ENCODE measurements at places on chromosomes 7 and 10. TPM values are rescaled to one million over a fixed set of nuclear protein-coding genes. Genes with fewer than 3 reads are reported as not detected.

ETV1 gene
- 58.4 TPM for total RNA-seq

AMPH gene
- total RNA-seq, result 5.3 TPM

- DNase-seq, result no peak
- H3K27me3 ChIP-seq, result no peaks in the 10 kb centered on the region
- H3K36me3 ChIP-seq, result no peaks in the 10 kb centered on the region
- no peaks in the 10 kb centered on the region for H3K4me1 ChIP-seq
- H3K4me3 ChIP-seq, result no peak overlapping the region
Measured at GRCh38 chr10:113320987-113321386, 231.9 kb upstream of the HABP2 start.

GRCh38 chr10:58919927-58920654, 256.4 kb upstream of the PHYHIPL start:
- H3K36me3 ChIP-seq, result no peaks in the 10 kb centered on the region
- DNase-seq, result no peak
- no peaks in the 10 kb centered on the region for H3K27me3 ChIP-seq
- H3K4me1 ChIP-seq, result no peaks in the 10 kb centered on the region
- H3K27ac ChIP-seq, result no peak overlapping the region

- H3K27me3 ChIP-seq, result no peaks in the 10 kb centered on the region
- H3K36me3 ChIP-seq, result no peaks in the 10 kb centered on the region
- no peak overlapping the region for H3K27ac ChIP-seq
Measured at GRCh38 chr10:2589196-2589595, 478.2 kb upstream of the PFKP start.

GRCh38 chr7:88396948-88397322, 90.2 kb upstream of the STEAP4 start:
- H3K36me3 ChIP-seq, result no peaks in the 10 kb centered on the region
- H3K4me3 ChIP-seq, result no peak overlapping the region
- no peak overlapping the region for H3K27ac ChIP-seq

DNA sequence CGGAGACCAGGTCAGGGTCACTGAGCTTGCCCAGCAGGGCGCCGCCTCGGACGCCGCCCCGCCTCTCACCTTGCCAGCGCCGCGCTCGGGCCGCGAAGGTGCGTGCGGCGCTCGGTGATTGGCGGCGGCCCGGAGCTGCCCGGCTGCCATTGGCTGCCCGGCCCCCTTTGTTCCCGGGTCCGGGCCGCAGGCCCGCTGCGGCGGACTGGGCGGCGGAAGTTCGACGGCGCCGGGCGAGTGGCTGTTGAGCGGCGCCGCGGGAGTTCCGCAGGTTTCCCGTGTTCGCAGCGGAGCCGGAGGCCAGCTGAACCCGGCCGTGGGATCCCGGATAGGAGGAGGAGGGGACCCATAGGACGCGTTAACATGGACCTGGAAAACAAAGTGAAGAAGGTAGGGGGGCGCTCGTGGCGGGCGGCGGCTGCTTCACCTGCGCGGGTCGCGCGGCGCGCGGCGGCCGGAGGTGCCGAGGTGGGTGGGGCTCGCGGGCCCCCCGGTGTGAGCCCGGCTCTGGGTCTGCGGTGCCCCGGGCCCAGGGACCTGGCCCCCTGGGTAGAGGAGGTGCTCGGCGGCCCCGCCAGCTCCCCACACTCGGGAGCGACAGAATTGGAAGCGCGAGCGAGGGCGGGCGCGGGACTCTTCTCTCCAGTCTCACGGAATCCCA, at the start of gene TES:
Gene TES, plus strand, starts transcription at position 195 of the 661 bp plus-strand sequence. Its CDS starts 169 bp downstream, at position 364.
- H3K27ac ChIP-seq, result peak within 1 kb of the TSS; percentile 88
- H3K4me3 ChIP-seq, result peak within 1 kb of the TSS; percentile 68
- H3K27me3 ChIP-seq, result no peaks in the 10 kb centered on the region
- H3K4me1 ChIP-seq, result no peaks in the 10 kb centered on the region
- no peak for DNase-seq

DNA sequence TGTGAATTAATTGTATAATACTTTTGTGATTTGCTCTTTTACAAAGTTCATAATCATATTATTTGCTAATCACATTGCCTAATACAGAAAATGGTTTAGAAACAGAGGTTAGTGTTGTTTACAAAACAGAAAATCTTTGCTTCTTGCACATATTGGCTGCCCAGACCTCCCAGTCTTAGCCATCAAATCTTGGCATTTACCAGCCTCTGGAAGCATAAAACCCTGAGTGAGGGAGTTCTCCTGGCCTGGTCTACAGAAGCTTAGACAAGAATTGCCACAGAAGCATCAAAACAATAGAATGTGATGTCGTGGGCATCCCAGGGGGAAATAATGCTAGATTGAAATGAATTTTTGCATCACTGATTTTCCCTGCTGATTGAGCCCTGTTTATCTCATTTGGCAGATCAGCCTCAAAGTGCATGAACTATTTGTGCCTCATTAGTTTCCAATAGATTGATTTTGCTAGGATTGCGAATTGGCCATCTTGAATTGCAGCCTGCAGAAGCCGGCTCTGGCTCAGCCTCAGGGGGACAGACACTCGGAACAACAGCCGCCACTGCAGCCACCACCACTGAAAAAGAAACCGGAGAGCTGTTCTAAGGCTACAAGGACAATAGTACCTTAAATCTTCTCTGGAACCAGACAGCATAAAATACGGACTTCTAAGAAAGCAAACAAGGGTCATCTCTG, 11.1 kb upstream of the SORBS1 start:
- H3K36me3 ChIP-seq, result no peaks in the 10 kb centered on the region
- no peaks in the 10 kb centered on the region for H3K27me3 ChIP-seq
- no peak overlapping the region for H3K4me3 ChIP-seq
- no peaks in the 10 kb centered on the region for H3K4me1 ChIP-seq
- no peak overlapping the region for H3K27ac ChIP-seq

GRCh38 chr7:22094413-22095342, 149.0 kb upstream of the CDCA7L start:
- no peaks in the 10 kb centered on the region for H3K36me3 ChIP-seq
- DNase-seq, result no peak
- no peak overlapping the region for H3K27ac ChIP-seq
- no peaks in the 10 kb centered on the region for H3K4me1 ChIP-seq
- no peaks in the 10 kb centered on the region for H3K27me3 ChIP-seq

DNA sequence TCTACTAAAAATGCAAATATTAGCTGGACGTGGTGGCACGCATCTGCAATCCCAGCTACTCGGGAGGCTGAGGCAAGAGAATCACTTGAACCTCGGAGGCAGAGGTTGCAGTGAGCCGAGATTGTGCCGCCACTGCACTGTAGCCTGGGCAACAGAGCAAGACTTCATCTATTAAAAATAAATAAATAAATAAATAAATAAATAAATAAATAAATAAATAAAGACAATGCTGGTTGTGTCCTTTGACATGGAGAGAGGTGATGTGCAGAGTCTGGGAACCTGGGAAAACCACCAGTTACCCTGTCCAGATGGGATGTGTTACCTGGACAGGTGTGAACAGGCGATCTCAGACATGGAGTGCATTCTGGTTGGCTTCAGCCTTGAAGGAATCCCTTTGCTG, 102.5 kb downstream of the COBL start:
- H3K27me3 ChIP-seq, result no peaks in the 10 kb centered on the region
- H3K36me3 ChIP-seq, result no peaks in the 10 kb centered on the region

DNA sequence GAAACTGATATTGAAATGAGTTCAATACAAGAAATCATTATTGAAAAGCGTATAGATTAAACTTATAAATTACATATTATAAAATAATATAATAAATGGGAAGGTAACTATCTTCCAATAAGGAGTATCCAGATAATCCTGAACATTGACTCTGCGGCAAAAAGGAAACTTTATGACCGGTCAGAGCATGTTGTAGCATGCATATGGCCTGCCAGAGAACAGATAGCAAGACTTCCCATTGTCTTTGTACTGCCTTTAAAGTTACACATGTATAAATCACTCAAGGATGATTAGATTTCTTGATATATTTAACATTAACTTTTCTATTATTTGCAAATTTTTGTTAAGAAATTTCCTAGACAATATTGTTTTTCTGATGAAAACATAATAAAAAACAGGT, 56.2 kb upstream of the ETV1 start:
- H3K27ac ChIP-seq, result no peak overlapping the region
- H3K4me1 ChIP-seq, result no peaks in the 10 kb centered on the region
- H3K4me3 ChIP-seq, result no peak overlapping the region
- H3K27me3 ChIP-seq, result no peaks in the 10 kb centered on the region
- H3K36me3 ChIP-seq, result no peaks in the 10 kb centered on the region

Measured in right atrium auricular region (tissue), 2 donors.